ENCODE measurements at places on chromosomes 13 and 19. TPM values are rescaled to one million over a fixed set of nuclear protein-coding genes. Genes with fewer than 3 reads are reported as not detected.

DNA sequence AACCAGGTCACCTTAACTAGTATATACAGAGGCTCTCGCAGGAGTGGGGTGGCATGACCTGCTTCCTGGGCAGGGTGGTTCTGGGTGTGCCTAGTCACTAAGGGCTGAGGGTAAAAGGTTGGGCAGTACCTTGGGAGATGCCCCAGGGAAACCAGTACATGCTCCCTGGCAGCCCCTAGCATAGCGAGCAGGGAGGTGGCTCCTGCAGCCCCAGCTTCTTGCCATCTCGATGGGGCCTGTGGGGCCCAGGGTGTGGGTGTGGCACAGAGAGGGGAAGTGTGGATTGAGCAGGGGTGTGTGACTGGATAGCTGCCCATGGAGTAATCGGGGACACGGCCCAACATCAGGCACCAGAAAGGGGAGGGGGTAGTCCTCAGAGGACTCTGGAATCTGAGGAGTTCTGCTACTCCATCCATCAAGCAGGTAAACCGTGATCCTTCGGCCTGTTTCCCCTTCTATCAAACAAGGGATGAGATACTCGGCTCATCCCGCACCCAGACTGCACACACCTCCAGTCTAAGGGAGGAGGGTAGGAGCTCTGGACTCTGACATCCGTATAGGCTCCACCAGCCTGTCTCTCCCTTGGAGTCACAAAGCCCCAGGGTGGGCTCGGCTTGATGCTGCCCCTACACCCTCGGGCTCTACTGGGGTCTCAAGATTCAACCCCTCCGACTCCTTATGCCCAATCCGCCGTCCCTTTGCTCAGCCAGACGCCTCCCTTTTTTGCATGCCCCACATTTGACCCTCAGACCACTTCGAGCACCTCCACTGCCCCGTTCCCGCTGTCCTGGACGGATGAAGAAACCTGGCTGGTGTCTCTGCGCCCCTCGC lies 1.1 kb downstream of the ZBTB45 start:
- no peak for DNase-seq

GRCh38 chr13:89897681-89898080 lies 1449.8 kb upstream of the MIR17HG start:
- DNase-seq = no peak

GRCh38 chr19:1028062-1028926 lies 1.9 kb downstream of the CNN2 start:
- DNase-seq = peak; percentile 98

DNA sequence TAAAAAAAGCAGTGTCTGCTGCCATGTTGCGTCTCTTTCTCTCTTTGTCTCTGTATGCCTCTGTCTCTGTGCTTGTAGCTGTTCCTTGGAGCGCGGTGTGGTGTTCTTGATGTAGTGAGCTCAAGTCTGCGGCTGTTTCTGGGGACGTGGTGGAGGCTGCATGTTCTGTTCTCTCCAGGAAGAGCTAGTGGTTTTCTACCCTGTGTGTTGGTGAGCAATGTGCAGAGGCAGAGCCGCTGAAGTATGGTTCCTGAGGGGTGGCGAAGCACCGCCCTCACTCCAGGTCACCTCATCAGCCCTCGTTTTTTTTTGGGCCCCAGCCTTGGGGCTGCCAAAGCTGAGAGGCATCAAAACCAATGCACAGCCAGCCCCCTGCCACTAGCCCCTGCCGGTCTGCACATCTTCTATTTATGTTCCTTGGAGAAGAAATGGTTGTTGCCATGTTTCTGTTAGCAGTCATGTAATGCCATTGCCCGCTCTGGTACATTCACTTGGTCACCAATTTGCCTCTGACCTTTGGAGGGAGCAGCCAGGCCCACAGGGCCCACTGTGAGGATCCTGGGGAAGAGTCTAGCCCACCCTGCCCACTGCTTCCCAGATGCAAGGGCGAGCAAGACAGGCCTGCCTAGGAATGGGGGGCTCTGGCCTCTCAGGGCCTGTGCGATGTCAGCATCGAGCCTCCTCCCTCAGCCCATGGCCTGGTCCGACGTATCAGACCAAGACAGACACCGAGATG lies 7.2 kb downstream of the HNRNPL start:
- DNase-seq = no peak

DNA sequence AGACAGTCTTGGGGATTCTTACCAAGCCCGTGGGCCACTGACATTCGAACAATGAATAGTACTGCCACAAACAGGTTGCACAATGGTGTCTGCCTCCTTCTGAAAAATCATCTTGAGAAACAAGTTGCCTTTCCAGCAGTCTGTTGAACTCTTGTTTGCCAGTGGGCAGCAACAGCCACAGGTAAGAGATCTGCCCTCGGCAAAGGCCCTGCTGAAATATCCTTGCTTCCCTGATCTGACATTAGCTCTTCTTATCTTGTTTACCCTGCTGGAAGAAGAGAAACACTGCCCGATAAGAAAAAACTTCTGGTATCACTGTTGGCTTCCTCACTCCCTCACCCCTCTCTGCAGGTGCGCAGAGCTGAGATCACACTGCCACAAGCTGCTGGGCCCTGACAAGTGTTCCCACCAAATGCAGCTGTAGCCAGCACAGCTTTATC lies 2.0 kb downstream of the DOCK9 start:
- DNase-seq = no peak

Gene TEX26
- not detected for total RNA-seq

DNA sequence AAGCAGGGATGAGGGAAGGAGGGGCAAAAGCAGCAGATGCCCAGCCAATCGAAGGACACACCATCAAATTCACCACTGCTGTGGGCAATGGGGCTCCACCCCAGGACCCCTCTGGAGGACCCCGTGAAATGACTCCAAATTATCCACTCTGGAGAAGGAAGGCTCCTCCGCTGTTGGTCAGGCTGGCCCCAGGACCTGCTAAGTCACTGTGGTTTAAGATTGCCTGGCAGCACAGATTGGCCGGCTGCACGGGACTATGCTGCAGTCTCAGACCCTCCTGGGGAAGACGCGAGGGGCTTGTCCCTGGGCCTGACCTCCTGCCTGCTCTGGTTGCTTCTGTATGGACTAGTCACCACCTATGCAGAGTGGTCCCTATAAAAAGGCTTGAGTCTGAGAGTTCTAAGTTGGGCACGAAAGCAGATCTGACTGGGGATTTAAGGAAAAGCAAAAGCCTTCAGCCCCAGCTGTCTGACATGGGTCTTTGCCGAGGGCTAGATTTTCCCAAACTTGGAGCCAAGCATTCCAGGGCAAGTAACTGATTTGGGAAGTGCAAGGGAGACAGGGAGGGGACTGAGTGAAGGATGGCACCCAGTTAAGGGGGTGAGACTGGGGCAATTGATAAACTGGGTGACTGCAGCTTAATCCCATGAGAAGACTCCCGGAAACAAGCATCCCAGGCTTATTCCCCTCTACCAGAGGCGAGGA lies 91.7 kb downstream of the TSHZ3 start:
- no peak for DNase-seq

GRCh38 chr19:49247676-49248075 lies 77.3 kb downstream of the SLC6A16 start:
- no peak for DNase-seq

DNA sequence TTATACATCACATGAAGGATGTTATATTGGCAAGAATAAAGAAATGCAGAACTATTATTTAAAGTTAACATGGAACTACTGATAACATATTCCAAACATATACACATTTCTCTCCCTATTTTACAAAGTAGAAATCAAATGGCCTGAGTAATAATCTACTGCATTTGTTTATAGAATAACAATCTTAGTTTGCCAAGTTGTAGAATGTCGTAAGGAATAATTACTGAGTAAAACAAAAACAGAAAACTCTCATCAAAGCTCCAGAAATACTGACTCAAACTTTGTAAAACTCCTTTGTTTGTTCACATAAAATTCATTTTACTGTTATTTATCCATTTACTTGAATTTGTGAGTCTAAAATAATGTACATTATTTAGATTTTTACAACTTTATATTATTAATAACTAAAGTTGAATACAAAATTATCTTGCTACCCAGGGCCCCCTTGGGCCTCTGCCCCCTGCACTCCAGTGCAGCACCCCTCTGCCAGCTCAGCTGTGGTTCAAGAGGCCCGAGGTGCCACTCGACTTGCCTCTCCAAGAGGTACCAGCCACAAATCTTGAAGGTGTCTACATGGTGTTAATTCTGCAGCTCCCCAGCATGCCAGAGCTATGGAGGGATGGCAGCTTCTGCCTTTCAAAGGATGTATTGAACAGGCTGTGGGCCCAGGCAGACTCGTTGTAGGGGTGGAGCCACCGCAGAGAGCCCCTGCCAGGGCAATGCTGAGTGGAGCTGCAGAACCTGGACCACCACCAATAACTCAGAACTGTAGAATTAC lies 2819.7 kb downstream of the PCDH9 start:
- DNase-seq = no peak

DNA sequence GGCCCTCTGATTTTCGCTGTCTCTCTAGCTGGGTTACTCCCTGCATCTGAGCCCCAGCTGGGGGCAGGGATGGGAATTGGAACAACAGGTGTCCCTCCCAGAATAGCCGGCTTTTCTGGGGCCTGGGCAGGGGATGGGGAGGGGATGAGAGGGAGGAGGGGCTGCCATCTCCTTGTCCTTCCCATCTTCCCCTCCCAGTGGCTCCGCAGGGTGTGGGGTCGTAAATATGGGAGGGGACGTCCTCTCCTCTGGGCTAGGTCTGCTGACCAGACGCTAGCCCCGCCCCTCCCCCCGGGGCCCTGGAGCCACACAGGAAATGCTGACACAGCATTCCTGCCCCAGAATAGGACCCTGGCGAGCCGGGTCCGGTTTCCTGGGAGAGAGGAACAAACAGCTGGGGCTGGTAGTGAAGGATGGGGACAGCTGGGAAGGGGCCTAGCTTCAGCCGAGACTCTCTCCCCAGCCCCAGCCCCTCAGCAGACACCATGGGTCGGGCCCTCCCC lies 1.1 kb downstream of the RYR1 start:
- no peak for DNase-seq

- DNase-seq = peak; percentile 88
Measured at GRCh38 chr13:50626101-50626547, 217.4 kb downstream of the DLEU7 start.

Gene ELAVL3
- not detected for total RNA-seq

DNA sequence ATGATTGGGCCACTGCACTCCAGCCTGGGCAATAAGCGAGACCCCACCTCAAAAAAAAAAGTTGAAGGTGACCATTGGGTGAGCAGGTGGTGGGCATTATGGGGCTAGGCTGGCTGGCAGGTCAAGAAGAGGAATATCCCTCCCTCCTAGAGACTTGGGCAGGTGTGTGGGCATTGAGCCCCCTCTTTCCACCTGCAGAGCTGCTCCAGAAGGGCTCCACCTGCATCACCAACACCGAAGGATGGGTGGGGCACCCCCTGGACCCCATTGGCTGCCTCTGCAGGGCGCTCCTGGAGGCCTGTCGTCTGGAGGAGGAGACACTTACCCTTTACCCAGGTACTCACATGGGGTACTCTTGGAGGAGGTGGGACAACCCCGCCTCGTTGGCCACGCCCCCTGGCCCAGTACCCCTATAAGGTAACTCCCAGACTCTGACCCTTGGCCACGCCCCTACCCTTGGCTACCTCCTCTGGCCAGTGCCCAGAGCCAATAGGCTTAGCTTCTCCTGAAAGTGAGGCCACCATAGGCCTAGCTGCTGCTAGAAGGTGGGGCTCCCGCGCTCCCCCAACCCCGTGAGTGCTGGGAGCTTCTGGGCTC lies 21.9 kb downstream of the ZSWIM4 start:
- no peak for DNase-seq

DNA sequence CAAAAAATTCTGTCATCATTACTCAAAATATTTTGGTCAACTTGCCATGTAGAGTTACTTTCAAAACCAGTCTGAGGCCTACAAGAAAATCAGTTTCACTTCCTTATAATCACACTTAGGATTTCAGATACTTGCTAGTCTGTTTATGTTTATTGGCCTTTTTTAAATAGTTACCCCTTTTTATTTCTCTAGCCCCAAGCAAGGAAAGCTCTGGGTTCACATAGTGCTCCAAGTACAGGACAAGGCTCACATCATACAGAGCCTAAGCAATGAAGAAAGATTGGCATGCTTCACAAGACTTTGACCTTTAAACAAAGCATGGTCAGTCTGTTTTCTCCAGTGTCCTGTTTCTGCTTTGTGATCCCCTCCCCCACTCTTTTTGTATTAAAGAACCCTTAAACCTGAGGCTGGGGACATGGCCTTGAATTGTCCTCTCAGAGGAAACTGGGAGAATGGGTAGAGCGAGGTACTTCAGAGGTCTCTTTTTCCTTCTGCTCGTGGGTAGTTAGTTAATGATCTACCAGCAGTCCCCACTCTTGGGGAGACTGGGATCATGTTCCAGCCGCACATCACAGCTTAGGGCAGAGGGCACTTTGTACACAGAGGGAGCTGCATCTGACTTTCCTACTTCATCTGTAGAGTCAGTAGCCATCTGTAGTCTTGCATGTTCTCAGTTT lies 30.7 kb downstream of the CEACAM1 start:
- no peak for DNase-seq

DNA sequence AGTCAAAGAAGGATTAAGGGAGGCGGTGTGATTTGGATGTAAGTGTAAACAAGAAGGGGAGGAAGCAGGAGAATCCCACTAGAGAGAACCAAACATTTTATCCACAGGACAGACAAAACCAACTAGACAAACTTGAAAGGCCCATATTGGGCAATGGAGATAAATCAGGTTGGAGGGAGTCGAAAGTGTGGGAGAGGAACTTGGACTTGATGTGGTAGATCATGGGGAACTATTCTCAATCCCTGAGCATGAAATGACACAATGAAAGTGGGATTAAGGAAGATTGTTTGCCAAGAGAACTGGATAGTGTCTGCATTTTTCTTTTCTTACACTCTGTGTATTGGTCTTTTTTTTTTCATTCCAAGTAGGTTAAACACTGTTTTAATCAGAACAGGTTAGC lies 17.9 kb downstream of the GPR183 start:
- no peak for DNase-seq

- no peak for DNase-seq
Measured at GRCh38 chr19:10918359-10918758, 10.1 kb downstream of the YIPF2 start.

DNA sequence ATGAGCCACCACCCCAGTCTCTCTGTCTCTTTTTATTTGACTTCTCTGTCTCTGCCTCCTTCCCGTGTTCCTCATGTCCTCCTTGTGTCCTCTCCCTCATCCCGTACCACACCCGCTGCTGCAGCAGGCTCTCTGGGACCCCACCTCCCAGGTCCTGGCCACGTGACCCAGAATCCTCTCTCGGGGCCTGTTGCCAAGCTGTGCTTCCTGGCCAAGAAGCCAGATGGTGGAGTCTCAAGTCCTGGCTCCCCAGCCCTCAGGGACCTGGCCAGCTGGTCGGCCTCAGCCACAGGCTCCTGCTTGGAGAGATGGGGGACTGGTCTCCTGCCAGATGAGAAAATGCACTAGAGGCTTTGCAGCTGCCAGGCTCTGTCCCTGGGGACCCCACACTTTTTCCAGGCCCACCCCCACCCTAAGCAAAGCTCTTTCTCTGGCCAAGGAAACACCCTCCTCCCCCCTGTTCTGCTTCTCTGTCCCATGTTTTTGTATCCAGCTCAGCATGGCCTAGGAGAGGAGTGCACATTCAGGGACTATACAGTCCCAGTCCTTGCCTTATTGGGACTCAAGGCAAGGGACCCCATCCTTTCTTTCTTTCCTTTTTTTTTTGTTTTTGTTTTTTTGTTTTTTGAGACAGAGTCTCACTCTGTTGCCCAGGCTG lies 34.3 kb upstream of the SHKBP1 start:
- peak; percentile 69 for DNase-seq

Data from RPMI7951 (cell line).